ENCODE measurements at places on chromosomes 4 and X.

DNA sequence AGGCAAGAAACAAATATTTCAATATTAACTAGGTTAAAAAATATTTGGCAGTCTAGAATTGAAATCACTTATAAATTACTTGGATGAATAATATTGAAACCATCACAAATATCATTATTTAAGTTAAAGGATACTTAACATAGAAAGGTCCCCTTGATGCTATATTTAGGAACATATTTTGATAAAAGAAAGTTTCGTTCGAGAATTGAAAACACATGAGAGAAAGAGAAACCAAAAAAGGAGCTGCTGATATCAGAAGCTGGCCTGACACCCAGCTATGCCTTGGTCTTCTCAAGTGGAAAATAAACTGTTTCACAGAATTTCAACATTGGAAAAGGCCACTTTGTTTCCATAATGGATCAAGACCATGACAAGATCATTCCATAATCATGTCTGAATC, 762.4 kb downstream of the DMD start:
- no peak for DNase-seq

DNA sequence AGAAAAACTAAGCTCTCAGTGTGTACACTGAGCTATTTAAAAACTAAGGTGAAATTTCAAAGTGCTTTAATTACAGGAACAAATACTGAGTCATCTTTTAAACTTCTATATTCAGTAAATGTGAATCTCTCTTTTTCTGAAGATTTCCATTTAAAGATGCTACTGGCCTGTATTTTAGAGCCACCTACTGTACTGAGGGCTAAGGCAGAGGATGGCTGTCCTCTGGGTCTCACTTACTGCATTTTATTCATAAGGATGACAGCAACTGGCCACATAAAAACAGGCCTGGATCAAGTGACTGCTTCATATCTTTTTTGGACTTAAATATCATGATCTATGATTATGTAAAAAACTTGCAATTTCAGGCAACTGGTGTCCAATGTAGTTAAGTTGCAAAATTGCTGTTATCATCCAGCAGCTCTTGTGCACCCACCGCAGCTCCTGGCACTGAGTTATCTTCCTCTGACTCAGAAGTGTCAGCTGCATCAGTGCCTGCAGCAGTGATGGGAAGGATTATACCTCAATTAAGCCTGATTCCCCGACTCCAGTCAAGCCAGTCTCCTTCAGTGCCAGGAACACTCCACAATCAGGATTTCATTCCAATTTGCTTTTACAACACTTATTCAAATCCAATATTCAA, 1073.7 kb downstream of the PDHA2 start:
- peak; percentile 37 for DNase-seq

GRCh38 chr4:24203926-24204325, 314.1 kb upstream of the PPARGC1A start:
- no peak for DNase-seq

GRCh38 chrX:128754130-128754529, 701.9 kb upstream of the ACTRT1 start:
- DNase-seq, result no peak

DNA sequence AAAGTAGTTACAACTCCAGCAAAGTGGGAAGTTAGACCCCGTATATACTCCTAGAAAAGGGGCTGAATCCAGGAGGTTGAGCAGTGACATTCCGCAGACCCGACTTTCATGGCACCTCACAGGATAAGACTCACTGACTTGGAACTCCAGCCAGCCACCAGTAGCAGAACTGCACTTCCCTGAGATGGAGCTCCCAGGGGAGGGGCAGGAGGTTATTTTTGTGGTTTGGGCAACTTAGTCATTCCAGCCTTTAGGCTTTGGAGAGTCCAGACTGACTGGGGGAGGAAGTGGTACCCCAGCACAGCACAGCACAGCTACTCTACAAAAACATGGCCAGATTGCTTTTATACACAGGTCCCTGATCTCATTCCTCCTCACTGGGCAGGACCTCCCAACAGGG, 319.1 kb downstream of the PCDH19 start:
- no peak for DNase-seq

DNA sequence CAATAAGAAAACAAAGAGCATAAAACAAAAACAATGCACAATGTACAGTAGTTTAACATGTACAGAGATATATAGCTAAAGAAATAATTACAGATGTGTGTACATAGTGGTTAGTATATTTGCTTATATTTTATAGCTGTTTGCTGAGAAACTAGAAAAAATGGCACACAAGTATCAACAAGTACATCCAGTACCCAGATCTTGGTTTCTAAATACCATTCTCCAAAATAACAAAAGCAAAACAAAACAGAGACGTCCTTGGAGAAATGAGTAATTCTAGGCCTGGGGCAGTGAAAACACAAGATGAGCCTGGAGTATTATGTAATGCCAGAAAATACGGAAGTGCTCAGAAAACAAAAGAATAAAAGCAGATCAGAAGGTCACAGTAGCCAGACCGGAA, 189.6 kb downstream of the TMEM47 start:
- no peak for DNase-seq

DNA sequence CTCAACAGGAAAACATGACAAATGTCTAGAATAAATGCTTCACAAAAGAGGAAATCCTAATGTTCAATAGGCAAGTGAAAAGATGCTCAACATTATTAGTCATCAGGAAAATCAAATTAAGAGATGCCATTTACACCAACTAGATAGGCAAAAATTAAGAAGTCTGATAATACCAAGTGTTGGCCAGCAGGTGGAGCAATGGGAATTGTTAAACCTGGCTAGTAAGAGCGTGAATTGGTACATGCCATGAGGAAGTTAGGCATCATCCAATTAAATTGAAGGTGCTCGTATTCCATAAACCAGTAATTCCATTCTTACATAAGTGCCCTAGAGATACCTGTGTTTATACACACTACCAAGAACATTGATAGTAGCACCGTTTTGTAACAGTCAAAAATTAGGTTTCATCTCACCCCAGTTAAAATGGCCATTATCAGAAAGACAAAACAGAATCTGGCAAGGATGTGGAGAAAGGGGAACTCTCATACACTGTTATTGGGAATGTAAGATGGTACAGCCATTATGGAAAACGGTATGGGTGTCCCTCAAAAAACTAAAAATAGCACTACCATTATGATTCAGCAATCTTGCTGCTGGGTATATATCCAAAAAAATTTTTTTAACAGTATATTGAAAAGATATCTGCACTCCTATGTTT, 14.0 kb upstream of the ZCCHC18 start:
- DNase-seq, result peak; percentile 85

- DNase-seq, result no peak
Observed at GRCh38 chr4:37139987-37140386, 104.6 kb upstream of the NWD2 start.

DNA sequence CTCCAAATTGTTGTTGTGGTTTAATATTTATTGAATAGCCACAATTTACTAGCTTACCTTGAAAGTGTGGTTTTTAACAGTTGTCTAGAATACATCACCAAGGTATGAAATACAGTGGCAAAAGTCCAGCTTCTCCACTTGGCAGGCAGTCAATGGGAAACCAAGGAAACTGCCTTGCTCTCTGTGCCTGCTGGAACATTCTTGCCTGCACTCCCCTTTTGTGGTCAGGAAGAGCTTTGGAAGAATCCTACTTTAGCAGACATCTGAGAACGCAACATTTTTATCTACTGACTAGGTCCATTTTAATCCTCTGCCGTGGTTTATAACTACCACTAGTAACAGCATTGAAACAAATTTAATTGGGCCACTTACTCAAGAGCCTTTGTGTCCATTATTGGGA, 64.5 kb downstream of the TENM3 start:
- DNase-seq, result peak; percentile 37

DNA sequence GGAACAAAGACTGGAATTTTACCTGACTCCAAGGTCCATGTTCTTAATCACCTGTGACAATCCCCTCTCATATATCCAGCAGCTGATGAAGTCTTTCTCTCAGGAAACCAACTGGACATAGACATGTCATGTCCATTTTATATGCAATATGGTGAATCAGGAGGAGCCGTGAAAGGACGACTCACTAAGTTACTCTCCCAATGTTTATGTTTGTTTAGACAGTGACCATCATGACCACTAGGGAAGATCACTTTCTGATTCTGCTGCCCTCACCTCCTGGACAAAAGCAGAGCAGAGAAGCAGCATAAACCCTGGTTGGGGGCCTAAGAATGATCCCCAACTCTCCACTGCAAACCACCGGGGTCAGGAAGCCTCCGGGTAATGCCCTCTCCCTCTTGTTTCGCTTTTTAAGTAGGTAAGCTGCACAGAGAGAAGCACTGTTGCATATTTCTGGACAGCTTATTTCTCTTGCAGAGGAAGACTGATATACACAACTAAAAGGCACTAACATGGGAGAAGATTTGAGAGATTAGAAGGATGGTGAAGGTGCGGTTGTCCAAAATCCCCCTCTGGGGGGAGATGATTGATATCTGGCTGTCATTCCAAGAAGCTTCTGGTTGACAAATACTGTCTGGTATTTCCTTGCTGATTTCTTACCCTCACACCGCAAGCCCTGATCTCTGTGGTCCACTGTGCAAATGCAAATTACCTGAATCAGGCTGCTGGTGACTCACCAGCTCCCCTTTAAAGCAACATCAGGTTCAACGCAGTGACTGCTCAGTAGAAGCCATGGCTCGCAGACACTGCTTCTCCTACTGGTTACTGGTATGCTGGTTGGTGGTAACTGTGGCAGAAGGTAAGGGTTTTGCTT, at the start of gene ODAPH:
Gene ODAPH, plus strand, starts transcription at position 773 of the 871 bp plus-strand sequence. Its CDS starts 17 bp downstream, at position 790.
- no peak for DNase-seq

DNA sequence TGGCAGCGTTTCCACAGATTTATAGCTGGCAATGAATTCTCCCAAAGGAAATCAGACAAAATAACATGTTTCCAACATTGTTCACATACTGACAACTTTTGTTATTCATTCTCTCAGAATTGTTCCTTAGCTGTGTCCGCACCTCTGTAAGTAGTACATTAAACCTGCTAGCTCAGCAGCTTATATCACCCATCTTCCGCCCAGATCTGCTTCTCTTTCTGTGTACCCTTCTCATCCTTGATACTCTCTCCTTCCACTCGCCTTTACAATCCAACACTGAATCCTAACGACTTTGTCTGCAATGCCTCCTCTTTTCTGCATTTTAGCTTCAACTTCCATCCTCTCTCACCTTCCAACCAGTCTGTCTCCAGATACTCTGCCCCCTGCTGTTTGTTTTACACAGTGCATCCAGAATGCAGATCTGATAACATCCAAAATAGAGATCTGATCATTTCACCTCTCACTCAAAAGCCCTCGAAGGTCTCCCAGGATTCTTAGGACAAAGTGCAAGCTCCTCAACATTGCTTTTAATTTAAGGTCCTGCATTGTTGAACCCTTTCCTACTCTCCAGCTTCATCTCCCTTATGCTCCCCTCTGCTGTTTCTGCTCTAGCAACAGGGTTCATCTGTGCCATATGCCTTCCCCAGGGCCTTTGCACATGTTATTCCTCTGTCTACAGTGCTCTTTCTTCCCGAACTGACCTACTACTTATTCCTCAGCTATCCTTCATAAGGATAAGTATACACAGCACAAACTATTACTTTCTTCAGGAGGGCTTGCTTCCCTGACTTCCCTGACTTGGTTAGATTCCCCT, 67.3 kb upstream of the VBP1 start:
- peak; percentile 3 for DNase-seq

DNA sequence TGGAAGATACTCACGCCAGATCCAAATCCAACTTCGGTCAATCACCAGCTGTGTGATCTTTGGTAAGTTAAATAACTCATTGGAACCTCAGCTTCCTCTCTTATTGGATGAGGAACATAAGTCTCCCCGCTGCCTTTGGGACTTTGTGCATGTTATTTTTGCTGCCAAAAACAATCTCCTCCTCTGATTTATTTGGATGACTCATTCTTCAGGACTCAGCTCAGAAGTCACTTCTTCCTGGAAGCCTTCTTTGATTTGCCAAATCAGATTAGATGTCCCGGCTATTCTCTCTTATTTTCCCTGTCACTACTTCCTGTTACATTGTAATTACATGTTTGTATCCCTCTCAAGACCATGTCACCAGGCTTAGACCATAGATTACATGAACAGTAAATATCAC, 138.0 kb upstream of the BOD1L1 start:
- DNase-seq, result no peak

- peak; percentile 45 for DNase-seq
Observed at GRCh38 chrX:135605906-135606305, 85.4 kb downstream of the INTS6L start.

DNA sequence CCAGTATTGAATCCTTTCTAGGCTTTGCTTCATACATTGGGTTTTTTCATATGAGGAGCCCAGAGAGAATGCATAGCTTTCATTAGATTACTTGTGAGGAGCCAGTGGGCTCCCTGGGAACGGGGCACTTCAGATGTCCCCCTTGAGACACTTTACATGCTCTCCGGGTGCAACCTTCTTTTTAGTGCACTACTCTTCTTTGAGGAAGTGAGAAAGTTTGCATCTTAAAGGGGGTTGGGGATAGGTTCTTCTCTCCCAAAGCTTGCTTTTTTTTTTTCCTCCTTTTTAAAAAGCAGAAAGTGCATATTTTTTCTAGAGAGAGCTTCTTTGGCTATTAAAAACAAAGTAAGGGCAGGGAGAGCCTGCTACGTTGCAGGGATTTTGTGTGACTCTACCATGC, 4.3 kb downstream of the HADH start:
- no peak for DNase-seq

GRCh38 chrX:45935408-45935807, 609.8 kb downstream of the ZNF674 start:
- DNase-seq, result peak; percentile 0

DNA sequence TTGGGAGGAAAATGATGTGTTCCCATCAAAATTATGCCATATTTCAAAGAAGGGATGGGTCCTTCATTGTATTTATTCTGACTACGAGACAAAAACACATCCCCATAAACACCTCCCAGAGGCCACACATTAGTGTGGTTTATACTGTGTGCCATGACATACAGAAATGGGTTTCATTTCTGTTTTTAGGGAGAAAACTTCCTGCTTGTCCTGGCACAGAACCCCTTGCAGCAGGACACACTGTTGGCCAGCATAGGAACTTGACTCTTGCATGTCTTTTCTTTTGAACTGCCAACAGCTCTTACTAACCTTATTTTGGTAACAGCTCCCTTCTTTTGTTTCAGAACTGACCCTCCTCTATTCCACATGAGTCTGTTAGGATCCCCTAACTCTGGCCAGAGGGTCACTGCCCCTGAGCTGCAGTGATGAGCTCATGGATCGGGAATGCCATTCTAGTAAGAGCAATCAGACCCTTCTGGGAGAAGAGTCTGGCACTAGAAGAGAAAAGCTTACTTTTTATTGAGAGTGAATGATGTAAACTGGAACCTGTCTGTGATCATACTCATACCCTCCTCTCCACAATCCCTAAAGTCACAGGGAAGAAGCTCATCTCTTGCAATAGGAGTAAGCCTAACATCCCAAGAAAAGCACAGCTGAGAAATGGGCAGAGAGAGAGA, 86.4 kb downstream of the SMIM20 start:
- no peak for DNase-seq

- DNase-seq, result no peak
Observed at GRCh38 chrX:144293229-144293628, 409.4 kb downstream of the UBE2NL start.

DNA sequence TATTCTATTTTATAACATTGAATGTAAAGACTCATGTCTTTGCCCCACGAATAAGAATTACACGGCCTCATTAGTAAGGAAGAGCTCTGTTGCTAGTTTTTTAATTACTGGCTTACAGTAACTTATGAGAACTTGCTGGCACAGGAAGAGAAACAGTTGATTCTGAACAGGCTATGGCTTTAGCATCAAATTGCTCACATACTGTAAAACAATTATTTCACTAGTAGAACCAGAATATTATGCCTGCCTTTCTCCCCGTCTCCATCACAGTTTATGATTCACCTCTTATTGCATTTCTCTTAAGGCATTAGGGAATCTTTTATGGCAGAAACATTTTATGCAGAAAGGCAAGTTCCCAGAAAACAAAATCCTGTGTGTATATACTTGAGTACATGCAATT, 126.1 kb downstream of the SPRY1 start:
- DNase-seq, result no peak

- no peak for DNase-seq
Observed at GRCh38 chr4:116668190-116668589, 417.2 kb downstream of the TRAM1L1 start.

All from brain (organoid and tissue), 16 donors.